ENCODE measurements at places on chromosomes 12 and 14. TPM values are rescaled to one million over a fixed set of nuclear protein-coding genes. Genes with fewer than 3 reads are reported as not detected.

The CCDC175 gene
- total RNA-seq = not detected

DNA sequence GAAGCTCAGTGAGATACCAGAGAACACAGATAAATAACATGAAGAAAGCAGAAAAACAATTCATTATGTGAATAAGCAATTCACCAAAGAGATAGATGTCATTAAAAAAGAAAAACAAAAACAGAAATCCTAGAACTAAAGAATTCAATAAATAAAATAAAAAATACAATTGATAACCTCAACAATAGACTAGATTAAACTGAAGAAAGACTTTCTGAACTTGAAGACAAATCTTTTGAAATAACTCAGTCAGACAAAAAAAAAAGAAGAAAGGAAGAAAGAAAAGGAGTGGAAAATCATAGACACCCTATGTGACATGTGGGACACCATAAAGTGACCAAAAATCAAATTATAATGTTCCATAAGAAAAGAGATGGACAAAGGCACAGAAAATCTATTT lies 14.0 kb upstream of the SLC38A1 start:
- DNase-seq = no peak

DNA sequence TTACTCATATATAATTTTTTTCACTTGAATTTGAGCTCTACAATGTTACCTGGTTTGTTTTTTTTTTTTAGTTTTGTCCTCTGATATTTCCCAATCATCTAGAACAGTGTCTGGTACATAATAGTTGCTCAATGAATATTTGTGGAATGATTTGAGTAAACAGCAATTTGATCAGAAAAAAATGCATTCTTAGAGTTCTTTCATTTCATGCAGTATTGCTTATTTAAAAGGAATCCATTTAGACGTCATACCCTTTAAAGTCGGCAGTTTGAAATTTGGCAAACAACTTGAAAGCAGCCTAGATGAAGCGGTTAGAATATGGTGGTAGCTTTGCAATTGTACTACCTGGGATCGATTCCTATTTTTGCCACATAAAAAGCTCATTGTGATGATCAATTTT lies 140.0 kb downstream of the PDE3A start:
- DNase-seq = no peak

GRCh38 chr14:30069536-30069935 lies 141.9 kb upstream of the PRKD1 start:
- no peak for DNase-seq

DNA sequence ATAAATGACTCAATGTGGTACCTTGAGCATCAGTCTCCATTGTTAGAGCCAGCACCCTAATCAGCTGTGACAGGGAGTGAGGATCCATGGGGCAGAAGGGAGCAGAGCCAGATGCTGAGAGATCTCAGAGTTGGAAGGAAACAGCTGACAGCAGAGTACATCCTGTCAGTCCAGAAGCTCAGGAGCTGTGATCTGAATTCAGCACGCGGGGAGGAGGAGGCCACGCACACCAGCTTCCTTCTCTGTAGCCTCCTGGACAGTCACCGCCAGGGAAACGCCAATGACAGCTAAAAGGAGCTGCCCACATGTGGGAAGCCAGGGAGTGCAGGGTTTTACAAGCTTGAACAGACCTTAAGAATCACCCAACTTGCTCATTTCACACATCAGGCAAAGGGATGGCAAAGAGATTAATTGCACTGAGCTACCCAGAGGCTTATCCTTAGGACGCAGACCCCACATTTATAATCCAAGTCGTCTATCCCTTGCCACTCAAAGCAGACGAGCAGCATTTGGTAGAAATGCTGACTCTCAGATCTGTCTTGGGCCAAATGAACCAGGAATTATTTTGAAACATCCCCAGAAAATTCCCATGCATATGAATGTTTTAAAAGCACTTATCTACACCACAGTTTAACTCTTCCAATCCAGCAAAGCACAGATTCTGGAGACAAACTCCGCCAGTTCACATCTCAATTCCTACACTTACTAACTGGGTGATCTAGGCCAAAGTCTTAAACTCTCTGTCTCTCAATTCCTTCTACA lies 322.6 kb upstream of the TMTC1 start:
- DNase-seq = no peak

GRCh38 chr14:24311837-24312615 lies 724 bp downstream of the LTB4R start:
- no peak for DNase-seq

All from SK-MEL-5 (cell line).